NCI-H510A treated with DMSO at 0.1 percent for 48 hours (cell line): ENCODE measurements at places on chromosomes 12 and 14.

- DNase-seq: no peak
These were observed 141.5 kb upstream of the ARID2 start for GRCh38 chr12:45587877-45588533.

GRCh38 chr12:39574785-39575497 is 44.7 kb downstream of the ABCD2 start:
- DNase-seq: no peak

GRCh38 chr12:105378911-105379310 is 48.4 kb downstream of the C12orf75 start:
- no peak for DNase-seq

- DNase-seq: no peak
These were observed 3.7 kb downstream of the OR10G2 start for GRCh38 chr14:21631084-21631483.

DNA sequence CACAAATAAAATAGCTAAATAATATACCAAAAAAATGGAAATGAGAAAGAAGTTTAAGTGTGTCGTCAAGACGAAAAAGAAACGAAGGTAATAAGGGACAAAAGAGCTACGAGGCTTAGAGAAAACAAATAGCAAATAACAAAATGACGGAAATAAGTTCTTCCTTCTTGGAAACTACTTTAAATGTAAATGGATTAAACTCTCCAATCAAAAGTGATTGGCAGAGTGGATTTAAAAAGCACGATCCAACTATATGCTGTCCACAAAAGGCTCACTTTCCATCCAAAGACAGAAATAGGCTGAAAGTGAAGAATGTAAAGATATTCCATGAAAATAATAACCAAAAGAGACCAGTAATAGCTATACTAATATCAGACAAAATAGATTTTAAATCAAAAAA is 82.4 kb downstream of the DIO3 start:
- no peak for DNase-seq

DNA sequence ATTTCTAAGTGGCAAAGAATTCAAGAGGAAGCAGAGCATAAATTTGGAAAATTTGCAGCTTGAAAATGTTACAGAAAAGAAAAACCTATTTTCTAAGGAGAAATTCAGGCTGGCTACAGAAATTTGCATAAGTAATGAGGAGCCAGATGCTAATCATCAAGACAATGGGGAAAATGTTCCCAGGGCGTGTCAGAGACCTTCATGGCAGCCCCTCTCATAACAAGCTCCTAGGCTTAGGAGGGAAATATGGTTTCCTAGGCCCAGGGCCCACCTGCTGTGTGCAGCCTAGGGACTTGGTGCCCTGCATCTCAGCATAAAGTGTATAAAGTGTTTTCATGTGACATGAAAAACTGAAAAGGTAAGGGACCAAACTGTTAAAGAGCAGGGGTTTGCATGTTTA is 1796.3 kb upstream of the FLRT2 start:
- DNase-seq: no peak

DNA sequence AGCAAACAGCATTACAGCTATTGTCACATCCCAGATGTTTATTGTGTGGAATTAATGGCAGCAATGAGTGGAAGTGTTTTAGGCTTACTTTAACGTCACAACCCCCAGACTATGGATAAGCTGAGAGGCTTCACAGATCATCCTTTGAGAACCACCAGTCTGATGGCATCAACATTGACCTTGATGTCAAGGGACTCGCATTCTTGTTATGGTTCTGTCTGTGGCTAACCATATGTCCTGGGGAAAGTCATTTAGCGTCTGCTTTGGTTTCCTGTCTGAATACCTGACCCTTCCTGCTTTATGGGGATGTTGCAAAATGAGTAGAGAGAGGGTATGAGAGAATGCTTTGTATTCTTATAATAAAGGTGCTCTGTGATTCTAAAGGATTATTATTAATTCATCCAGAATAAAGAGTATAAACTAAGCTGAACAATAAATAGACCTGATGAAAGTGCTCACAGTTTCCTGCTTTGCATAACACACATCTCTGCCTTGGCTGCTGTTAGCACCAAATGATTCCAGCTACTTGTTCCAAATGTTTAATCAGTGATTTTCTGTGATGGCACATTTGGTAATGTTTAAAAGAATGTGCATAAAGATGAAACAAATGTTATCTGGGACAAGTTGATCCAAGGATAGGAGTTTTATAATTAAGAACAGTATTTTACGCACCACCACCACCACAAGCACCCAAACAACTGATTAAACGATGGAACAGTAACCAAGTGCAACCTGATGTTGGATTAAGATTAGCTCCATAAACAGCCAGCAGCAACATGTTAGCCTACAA is 116.9 kb upstream of the LRIG3 start:
- DNase-seq: no peak

GRCh38 chr14:91509083-91509877 is 830 bp downstream of the PPP4R3A start:
- DNase-seq: peak; percentile 30

DNA sequence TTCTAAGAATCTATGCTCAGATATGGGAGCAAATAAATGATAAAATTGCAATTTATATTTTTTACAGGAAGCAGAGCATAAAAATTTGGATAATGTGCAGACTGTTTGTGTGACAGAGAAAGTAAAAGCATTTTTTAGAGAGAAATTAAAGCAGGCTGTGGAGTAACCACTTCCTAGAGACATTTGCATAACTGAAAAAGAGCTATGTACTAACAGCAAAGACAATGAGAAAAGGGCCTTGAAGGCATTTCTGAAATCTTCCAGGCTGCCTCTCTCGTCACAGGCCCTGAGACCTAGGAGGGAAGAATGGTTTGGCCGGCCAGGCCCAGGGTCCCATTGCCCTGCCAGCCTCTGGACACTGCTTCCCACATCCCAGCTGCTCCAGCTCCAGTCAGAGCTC is 247.2 kb downstream of the ALX1 start:
- DNase-seq: no peak

- no peak for DNase-seq
These were observed 1756.8 kb upstream of the SEL1L start for GRCh38 chr14:83290447-83290846.

DNA sequence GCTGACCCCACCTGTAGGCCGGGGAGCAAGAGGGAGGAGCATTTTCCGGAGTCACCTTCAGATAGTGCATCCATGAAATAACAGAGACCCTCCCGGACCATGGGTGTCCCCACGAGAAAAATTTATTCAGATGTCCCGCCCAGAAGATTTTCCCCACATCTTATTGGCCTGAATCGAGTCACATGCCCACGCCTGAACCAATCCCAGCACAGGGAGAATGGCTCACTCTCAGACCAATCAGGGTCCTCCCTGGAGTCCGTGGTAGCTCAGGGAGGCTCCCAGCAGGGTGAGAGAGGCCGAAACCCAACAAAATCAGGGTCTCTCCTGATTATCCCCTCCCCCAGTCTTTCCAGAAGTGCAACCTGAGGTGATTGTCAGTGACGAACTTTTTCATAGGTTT is 16.4 kb upstream of the NCOR2 start:
- no peak for DNase-seq

DNA sequence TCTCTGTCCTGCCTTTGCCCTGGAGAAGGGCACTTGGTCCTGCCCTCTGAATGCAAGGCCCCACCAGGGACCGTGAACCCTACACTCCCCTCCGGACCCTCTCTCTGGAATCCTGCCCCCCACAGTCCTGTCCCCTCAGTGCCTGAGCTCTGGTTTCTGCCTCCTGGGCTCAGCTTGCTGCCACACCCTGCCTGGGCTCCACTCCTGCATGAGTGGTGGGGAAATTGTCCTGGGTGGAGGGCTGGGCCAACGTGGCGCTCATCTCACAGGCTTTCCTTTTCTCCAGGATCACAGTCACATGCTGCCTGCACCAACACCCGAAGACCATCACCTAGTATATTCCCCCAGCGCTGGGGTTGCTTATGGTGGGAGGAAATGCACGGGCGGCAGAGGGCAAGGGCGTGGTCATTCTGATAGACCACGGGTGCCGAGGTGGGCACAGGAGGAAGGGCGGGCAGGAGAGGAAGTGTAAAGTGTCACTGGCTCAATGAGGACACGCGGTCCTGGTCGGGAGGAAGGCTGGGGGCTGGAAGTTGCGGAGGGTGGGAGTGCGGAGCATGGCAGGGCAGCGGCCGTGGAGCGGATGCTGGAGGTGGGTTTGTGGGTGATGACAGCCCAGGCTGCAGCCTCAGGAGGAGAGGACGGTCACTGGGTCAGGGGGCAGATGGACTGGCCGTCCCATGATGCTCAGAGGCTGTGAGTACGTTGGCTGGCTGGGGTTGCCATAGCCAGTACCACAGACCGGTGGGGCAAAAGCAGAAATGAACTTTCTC is 99.5 kb downstream of the KIF26A start:
- no peak for DNase-seq

GRCh38 chr12:93974252-93974651 is 174.1 kb upstream of the PLXNC1 start:
- DNase-seq: no peak

GRCh38 chr12:123992118-123992825 is 19.3 kb downstream of the ZNF664 start:
- no peak for DNase-seq

DNA sequence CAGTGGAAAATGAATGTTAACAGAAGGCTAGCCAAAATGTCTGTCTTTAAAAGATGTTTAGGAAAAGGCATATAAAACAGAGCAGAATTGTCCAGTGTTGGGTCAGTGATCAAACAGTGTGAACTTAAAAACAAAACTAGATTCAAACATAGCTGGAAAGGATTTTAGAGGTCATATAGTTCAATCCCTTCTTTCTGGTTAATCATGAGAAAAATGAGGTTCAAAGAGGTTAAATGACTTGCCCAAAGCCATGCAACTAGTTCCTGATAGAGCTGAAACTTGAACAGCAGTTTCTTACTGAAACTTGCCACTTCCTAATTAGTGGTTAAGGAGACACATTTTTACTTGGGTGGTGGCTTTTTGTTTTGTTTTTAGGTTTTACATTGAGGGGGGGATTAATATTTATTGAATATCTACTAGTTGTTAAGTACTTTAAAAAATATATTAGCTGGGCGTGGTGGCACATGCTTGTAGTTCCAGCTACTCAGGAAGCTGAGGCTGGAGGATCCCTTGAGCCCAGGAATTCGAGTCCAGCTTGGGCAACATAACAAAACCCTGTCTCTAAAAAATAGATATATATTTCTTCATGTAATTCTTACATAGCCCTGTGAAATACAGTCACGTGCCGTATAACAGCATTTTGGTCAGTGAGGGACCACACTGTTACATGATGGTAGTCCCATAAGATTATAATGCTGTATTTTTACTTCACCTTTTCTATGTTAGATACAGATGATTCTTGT is 20.4 kb downstream of the ACVR1B start:
- no peak for DNase-seq

DNA sequence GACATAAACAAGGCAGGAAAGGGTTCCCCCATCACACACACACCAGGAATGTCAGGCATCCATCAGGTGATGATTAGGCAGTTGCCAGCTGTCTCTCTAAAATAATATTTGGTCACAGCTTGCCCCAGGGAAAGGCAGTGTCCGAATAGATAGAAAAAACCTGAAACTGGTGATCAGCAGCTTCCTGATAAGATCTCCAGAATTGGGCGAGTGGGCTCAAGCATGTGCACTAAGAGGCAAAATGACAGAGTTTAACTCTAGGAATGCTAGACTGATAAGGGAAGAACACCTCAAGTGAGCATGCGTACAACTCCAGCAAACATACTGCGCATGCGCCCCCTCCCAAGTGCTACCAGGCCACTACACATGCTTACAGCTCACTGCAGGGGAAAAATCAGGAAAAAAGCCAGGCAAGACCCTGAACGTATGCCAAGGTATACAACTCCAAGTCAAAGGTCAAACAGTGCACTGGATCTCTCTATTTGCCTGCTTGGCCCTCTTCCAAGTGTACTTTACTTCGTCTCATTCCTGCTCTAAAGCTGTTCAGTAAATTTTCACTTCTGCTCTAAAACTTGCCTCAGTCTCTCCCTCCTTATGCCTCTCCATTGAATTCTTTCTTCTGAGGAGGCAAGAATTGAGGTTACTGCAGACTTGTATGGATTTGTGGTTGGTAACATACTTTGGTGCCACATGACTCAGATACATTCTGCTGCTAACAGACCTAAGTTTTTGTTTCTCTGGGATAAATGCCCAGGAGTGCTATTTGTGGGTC is 73.5 kb upstream of the VASH1 start:
- no peak for DNase-seq

DNA sequence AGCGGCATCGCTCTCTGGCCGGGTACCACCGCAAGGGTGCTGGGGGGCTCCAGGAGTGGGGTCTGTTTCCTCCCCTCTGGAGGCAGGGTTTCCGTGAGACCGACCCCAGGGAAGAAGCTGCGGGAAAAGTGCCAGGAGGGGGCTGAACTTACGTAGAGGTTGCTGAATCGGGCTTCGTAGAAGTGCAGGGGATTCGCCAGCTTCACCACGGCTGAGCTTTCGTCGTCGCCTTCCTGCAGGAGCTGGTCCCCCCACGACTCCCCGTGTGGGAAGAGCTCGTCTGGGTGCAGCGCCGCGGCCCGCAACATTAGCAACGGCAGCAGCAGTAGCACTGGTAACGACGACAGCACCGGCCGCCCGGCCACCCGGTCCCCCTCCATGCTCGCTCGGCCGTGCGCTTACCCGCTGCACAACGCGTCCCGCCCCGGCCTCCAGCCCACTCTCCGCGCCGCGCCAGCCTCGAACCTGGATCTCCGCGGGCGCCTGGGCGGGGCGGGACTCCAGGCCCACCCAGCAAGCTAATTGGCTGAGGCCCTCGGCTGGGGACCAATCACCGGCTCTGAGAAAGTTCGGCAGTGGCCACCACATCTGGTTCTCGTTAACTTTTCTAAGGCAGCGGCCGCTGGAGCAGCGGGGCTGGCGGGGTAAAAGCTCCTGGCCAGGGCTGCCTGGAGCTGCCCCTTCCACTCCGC is at the start of gene NID2:
NID2 (minus strand) TSS at position 445 of the 692 bp plus-strand sequence; CDS start at position 380, 65 bp downstream.
- DNase-seq: no peak

DNA sequence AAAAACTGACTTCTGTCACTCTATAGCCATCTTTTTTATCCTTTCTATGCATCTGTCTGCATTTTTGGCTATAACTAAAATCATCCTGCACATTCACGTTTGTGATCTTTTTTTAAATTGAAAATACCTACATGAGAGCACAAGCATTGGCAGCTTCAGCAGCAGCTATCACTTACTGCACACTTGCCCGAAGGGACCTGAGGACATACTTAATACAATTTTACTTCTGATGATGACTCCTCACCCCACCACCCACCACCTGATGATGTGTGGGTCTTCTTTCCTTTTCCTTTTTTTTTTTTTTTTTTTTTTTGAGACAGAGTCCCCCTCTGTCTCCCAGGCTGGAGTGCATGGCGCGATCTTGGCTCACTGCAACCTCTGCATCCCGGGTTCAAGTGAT is 160.3 kb downstream of the PRKCH start:
- DNase-seq: no peak
